ENCODE measurements at places on chromosomes 1 and 21.
A peak's percentile ranks its signal among the peaks of the same experiment; 100 is the strongest.

DNA sequence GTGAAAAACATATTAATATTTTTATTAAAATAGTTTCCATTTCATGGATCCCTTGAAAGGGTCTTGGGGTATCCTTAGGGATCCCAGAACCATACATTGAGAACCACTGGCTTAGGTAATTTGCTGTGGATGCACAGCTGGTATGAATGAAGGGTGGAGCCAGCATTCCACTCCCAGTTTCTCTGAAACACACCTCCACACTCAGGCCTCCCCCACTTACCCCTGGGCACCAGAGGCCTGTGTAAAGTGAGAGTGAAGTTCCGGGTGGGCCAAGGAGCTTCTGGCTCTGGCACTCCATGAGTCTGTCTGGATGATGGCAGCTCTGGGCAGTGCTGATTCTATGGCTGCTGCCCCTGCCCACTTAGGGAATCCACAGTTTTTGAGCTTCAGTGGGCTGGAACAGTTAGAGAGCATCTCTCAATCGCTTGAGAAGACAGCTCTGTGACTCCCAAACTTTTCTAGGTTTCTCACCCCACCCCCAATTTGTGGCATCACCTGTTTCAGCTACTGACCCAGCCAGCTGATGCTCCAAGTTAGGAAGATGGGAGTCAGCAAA is 57.8 kb upstream of the CD1D start:
- no peak for DNase-seq

GRCh38 chr1:96559181-96559580 is 162.4 kb upstream of the PTBP2 start:
- DNase-seq = no peak

- DNase-seq = no peak
Measured at GRCh38 chr1:60458111-60458510, 384.5 kb upstream of the C1orf87 start.

DNA sequence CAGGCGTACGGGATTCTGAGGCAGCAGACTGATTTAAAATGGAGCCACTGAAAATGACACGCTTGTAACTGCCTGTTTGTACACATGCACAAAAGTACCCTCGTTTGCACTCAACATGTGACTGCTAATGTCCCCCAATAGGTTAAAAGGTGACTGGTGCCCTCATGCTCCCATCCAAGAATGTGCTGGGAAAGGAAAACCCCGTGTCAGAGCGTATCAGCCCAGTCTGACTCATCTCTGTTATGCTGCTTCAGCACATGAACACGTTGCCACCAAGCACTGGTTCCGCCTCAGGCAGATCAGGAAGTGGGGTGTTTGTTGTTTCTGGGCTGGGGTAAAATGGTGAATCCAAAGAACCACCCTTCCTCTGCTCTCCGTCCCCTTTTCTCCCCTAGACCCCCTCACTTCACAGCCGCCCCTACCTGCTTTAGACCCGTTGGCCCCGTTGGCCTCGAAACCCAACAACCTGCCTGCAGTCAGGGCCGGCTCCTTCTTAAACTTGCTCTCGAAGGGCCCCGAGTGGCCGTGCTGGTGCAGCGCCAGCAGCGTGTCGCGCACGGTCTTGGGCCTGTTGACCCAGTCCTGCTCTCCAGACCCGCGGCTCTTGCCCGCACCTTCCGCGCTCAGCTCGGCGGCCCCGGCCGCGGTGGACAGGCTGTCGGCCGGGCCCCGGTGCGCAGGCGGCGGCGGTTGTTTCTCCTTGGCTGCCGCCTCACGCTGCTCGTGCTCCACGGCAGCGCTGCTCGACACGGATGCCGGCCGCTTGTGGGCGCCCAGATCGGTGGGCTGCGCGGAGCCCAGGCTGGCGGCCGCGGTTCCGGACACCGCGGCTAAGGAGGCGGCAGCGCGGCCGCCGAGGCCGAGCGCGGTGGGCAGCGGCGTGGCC is 1.7 kb downstream of the IRF2BP2 start:
- peak; percentile 94 for DNase-seq

DNA sequence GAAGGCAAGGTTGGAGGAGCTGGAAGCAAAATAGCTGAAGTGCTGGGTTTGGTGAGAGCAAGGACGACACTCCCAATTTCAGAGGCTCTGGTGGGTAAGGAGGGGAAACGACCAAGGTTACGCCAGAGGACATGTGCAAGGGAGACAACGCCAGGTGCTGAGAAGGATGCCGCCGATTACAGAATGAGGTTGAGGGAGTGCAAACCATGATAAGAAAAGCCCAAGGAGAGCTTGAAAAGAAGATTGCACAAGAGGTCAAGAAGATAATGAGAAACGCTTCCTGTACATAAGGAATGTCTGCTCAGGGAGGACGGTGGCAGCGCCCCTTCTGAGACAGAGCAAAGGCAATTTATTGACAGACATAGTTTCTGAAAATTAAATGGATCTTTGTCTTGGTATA is 382.0 kb upstream of the PROX1 start:
- no peak for DNase-seq

GRCh38 chr1:76568573-76569238 is 298.6 kb upstream of the ST6GALNAC5 start:
- DNase-seq = no peak

DNA sequence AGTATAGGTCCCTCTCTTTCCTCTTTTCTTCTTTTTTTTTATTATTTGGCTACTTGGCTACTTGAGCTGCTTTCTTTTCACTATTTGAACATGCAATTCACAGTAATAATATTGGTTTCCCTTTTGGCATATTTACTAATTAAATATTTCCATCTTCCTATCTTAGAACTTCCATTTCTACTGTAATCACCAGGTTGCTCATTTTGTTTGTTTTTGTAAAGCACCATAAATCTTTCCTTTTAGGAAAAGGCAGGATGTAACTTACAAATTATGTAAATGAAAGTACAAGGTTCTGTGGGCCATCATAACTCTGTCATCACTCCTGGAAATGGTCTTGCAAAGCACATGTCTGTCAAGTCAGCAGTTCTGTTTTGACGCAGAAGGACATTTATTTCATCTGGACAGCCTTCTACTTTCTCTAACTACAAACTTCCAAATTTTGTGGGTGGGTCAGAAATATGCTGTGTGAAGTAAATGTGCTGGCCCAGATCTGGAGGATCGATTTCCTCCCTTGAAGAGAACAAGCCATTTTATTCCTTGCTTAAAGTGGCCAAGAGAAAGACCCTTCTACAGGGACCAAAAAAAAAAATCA is 71.7 kb upstream of the TNFSF18 start:
- no peak for DNase-seq

GRCh38 chr1:15254559-15254958 is 7.5 kb downstream of the FHAD1 start:
- DNase-seq = no peak

DNA sequence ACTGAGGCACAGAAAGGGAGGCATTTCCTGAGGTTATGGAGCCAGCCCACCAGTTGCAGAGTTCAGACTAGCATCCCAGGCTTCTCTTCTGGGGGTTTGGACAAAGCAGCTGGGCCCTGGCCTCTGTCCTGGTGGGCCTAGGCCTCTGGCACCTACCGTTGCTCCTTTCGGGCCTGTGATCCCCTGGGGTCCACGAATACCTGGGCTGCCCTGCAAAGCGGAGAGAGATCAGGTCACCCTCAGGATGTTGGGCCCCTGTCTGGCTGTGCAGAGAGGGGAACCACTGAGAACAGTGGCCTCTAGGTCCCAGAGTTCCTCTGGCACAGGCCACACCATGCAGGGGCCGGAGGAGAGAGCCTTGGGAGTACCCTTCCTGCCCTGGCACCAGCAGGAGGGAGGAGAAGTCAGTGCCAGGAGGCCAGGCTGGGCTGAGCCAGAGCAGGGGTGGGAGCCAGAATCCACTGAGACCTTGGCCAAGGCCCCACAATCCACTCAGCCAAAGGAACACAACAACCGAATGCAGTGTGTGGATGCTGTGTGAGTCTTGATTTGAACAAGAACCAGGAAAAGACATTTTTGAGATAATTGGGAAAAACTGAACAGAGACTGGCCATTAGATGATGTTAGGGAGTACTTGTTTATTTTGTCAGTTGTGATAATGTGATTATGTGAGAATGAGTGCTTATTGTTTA is 8.9 kb downstream of the COL9A2 start:
- DNase-seq = no peak

- DNase-seq = peak; percentile 82
Measured at GRCh38 chr1:226061841-226062557, 517 bp upstream of the H3-3A start.

DNA sequence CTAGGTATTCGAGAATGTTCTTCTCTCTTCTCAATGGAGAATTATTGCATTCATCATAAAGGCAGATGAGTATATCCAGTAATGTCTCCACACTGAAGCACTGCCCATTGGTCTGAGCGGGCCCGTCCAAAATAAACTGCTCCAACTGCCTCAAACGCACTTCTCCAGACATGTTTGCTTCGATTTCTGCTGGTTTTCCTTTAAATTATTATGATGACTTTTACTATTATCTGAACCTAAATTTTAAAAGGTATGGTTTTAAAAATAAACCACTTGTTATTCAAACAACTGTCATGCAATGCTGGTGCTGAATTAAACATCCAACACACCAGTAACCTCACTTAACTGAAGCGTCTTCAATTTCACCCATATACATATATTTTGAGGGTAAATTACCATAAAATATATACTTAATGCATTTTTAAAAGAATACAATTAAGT is 1.3 kb downstream of the CDC42BPA start:
- DNase-seq = peak; percentile 35

DNA sequence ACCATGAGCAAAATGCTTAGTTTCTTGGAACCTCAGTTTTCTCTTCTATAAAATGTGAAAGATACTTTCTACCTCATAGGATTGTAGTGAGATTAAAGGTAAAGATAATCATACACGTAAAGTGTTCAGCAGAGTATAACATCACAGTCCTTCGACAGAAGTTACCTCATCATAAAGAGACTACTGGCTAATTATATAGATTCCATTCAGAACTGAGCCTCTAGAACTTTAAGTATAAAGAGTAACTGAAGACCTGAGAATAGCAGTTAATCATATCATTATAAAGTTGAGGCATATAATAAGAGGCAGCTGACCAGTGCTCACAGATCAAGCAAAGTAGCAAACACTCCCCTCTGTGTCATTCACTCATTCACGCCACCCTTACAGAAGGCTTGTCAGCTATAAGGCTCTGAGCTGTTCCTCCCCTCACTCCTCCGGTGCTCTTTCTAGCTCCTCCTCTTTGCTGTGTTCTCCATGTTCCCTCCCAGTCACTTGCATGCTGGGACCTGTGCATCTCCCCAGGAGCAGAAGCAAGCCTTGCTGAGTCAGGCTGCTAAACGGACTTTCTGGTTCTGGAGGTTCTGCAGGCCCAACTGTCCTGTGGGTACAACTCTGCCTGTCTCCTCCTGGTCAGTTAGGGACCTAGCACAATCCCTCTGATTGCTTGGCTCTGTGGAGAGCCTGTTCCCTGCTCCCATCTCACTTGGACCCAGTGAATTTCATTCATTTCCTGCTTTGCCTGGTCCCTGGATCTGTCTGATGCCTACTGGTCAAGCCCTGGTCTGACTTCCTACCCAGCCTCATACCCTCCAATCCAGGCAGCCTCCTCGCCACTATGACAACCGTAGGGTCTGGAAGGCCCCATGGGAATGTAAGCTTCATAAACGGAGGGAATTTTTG is 28.3 kb upstream of the LY9 start:
- no peak for DNase-seq

GRCh38 chr1:23403355-23403734 is 21.2 kb downstream of the TCEA3 start:
- no peak for DNase-seq

DNA sequence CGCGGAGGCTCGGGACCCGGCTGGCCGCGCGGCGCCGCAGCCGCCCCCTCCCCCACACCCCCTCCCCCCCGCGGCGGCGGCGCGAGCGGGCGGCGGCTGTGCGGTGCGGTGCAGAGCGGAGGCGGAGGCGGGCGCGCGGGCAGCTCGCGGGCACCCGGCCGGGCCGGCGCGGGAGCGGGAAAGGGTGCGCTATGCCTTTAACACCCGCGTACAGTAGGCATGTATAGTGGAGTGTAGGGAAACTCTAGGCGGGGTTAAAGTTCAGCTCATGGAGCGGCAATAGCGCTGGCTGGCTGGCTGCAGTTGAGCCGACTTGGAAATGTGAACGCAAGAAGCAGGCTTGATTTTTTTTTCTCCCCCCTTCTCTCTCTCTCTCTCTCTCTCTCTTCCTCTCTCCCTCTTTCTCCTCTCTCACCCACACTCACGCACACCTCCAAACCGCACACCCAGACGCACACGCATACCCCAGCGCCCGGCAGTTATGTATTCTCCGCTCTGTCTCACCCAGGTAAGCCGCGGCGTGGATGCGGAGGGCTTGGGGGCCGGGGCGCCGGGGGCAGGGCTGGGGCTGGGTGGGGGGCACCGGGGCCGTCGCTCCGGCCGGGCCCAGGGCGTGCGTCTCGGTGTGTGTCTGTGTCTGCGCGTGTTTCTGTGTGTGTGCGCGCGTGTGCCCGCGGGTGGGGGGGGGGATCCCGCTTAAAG is at the start of gene NFIA:
Gene NFIA, plus strand, starts transcription at position 251 of the 702 bp plus-strand sequence.
- peak; percentile 59 for DNase-seq

DNA sequence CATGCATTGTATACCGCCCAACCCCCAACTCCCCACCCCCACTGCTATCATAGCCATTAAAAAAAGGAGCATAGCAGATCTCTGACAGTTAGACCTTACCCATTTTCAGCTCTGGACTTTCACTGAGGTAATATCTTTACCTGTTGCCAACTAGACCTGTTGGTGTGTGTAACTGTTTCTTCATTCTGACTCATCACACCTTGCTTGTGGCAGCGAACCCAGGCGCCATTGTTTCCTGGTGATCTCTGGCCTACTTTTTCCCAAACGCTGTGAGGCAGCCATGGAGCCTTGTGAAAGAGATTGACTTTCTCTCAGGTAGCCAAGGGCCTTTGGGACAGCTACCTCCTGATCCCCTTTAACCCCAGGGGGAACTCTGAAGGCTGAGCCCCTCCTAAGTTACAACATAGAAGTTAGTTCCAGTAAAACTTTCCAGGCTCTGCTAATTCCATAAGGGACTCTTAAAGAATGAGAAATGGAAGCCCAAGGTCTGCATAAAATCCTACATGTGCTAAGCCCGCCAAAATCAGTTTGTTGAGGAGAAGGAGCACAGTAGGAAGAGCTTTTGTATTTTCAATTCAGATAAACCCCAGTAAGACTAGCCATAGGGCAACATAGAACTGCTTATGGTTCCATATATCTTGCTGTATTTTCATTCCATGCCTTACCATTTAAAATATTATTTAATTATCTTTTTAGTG is 196.1 kb upstream of the CAMK1G start:
- DNase-seq = no peak

DNA sequence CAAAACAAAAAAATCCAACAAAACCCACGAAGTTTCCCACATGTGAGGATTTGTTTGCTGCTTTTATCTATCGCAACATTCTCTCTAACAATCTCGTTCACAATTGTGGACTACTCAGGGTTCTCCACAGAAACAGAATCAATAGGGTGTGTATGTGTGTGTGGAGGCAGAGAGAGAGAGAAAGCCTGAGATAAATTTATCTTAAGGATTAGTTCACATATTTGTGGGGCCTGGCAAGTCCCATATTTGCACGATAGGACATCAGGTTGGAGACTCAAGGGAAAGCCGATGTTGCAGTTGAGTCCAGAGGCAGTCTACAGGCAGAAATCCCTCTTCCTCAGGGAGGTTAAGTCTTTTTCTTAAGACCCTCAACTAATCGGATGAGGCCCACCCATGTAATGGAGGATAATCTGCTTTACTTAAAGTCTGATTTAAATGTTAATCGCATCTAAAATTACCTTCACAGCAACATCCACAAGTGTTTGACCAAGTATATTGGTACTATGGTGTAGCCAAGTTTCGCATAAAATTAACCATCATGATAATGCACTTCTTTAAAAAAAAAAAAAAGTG is 31.7 kb downstream of the ADAMTS1 start:
- no peak for DNase-seq
